Activated CD4-positive, CD25-positive, alpha-beta regulatory T cell (primary cell): ENCODE measurements at places on chromosomes 7 and 10.

GRCh38 chr10:75870039-75870645 is 438.7 kb downstream of the LRMDA start:
- DNase-seq, result no peak

DNA sequence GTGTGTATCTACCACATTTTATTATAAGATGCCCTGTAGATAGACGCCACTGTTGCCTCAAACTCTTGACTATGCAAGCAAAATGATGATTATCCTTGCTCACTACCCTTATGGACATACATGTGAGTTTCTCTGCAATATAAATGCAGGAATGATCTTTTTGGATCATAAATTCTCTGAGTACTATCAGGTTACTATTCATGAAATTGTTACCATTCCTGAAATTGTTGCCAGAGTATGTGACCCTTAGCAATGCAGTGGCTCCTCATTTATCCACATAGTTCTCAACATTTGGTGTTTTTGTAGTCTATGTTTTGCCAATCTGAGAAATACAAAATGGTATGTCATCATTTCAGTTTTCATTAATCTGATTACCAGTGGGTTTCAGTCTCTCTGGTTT is 166.2 kb upstream of the FAM3C start:
- DNase-seq, result no peak

DNA sequence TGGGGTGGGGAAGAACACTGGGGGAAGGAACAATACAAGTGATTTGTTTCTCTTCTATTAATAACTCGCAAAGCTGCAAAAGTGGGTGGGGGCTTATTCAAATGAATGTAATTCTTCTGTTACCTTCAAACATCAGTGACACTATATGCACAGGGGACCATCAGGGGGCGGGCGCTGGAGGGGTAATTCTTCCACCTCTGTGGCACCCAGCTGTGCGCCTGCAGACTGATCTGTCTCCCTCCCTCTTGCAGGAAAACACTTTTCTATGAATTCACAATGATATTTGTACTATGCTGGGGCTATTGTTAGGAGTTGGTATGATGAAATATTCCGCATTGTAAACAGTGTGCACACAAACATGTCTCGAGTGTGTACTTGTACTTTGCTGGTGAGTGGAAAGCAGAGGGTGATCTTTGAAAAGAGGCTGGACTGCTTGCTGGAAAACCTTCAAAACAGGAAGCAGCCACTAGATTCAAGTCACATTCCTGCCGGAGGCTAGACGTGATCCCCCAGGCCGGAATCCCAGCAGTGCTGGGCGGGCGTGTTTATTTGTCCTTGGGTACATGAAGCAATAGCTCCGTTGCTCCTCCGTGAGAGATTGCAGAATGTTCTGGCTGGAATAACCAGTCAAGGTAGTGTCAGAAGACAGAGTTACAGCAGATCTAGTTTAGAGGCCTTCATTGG is 15.8 kb upstream of the BNIP3 start:
- DNase-seq, result no peak

GRCh38 chr10:108620821-108621534 is 1302.3 kb downstream of the XPNPEP1 start:
- DNase-seq, result no peak

DNA sequence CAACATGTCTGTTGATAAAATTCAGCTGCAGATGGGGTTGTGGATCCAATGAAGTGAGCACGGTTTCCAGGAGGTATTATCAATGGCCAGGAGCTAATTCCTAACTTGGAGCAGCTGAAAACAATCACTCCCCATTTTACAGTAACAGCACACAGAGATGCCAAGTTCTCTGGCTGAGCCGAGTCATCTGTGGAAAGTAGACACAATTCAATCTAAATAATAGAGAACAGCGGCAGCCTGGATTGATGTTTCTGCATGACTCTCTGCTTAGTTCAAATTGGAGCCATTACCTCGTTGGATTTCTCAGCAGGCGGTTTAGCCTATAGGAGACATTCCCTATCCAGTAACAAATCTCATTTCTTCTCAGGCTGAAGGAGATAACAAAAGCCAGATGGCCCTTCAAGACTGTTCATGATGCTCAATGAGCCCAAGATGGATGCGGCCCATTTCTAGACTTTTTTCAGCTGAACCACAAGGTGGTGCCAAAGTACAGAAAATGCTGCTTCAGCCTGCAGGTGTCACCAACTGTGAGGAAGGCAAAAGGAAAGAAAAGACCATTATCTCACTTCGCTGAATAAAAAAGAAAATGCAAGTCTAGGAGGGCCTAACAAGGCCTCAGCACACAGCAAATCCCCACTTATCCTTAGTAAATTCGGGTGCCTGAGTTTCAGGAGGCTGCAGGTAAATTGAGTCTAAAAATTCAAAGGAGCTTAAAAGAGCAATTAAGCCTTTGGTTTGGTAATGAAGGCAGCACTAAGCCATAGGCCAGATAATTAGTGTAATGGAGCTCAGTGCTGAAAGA is 83.7 kb downstream of the SLC16A9 start:
- DNase-seq, result no peak

- no peak for DNase-seq
Observed at GRCh38 chr7:97317575-97317974, 200.1 kb downstream of the SDHAF3 start.

DNA sequence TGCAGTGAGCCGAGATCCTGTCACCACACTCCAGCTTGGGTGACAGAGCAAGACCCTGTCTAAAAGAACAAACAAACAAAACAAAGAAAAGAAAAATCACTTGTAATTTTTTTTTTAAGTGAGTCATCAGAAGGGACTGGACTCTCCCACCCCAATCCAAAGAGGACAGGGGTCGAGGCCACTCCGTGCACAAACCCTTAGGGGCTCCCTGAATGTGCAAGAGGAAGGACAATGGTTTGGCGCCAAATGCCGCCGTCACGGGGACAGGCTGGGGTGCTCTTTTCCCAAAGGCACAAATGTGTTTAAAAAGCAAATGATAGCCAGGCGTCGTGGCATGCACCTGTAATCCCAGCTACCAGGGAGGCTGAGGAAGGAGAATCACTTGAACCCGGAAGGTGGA is 23.8 kb downstream of the RCC1L start:
- no peak for DNase-seq

DNA sequence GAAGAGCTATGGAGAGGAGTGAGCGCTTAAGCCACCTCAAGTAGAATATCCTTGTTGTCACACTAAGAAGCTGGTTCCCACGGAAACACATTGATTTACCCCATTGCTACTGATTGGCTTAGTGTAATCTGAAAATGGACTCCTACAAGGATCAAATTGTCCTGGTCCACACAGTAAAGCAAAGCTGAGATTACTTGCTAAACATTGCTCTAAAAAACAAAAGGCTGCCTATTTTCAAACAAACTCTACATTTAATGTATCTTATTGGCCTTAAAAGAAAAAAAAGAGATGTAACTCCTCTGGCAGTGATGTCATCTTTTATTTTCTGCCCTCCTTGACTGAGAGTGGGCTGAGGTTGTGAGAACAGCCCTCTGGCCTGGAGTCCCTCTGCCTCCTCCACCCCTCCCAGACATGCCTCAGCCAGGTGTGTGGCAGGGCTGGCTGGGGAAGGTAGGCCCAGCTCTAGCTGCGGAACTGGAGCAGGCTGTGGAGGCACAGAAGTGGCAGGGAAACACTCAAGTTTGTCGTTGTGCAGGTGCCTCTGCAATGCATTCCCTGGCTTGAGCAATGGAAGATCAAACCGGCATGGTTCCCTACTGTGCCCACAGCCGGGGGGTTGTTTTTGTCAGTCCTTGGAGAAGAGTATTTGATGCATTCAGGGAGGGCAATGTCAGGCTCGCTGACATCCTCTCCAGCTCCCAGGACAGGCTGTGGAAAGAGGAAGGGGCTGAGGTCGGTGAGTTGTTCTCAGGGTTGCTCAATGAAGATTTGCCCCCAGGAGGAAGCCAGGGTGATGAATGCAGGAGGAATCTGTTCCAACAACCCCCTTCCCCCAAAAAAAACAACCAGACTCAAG is 9.1 kb downstream of the KLF6 start:
- DNase-seq, result no peak

DNA sequence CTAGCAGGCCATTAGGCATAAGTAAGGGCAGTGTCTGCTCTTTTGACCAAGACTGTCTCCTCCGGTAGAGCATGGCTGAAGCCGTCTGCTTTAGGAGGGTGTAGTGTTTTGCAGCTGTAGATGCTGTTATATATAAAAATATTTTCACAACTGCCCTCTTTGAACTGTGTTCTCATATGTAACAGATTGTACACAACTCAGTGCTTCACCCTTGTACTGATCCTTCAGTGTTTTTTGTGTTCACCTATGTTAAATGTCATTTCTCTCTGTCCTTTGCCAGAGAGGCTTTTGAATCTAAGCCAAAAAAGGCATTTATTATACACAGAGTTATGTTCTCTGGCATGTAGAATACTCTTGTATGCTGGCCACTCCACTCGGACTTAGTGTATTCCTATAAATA is 135.5 kb downstream of the BICC1 start:
- DNase-seq, result no peak

- no peak for DNase-seq
Observed at GRCh38 chr10:74586088-74586585, 240.3 kb upstream of the KAT6B start.
